GM12891 (cell line): ENCODE measurements at places on chromosomes 6 and 20.

DNA sequence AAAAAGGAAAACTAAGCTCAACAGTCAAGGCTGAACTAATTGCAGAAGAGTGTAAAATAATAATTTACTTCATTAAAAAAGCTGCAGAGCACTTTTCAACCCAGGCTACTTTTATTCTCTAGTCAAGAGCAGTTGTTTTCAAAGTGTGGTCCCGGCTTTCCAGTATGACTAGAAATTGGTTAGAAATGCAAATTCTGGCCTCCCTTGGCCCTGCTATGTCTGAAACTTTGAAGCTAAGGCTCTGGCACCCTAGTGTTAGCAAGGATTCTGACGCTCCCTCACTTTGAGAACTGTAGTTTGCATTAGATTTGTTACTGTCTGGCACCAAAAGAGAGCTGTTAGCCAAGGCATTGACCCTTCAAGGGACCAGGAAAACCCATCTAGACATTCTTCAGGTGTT lies 9.5 kb upstream of the NXT1 start:
- DNase-seq: no peak

DNA sequence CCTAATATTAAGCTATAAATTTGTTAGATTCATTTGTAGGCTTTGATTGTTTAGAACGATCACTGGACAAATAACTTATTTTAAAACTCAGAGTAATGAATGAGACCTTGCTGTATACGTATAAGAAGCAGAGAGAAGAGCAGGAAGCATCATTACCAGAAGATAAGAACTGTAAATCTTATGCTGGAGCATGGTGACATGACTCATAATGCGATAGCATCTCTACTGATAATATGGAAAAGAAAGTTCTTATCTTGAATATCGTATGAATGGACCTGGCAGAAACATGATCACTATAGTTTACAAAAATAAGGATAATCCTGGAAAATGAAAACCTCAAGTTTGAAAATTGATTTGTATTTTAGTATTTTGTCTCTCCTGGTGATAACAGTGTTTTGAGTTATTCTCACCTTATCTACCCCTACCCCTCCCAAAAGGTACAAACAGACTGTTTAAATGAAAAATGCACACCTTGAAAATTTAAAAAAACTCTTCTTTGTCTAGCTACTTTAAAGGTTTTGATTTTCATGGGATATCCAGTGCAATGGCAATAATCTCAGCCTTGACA lies 2.0 kb upstream of the ZSCAN26 start:
- DNase-seq: no peak

- no peak for DNase-seq
Observed at GRCh38 chr6:138001750-138002349, 105.4 kb downstream of the PERP start.

DNA sequence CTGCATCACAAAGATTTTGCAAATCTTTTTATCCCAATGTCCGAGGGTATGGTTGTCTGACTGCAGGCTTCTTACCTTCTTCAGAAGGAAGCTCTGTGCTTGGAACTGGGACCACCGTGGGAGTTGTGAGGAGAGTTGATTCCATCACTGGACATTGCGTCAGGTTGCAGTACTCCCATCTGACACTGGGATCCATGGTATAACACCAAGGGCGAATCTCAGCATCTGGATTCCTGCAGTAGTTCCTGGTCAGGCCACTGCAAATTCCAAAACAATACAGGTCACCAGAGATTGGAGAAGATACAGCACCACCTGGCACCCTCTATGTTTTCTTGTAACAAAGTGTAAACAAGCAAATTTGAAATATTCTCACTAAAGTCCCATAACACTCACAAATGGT lies 77.7 kb downstream of the LPA start:
- DNase-seq: no peak

- DNase-seq: no peak
Observed at GRCh38 chr6:3719462-3720308, 31.8 kb downstream of the PXDC1 start.

DNA sequence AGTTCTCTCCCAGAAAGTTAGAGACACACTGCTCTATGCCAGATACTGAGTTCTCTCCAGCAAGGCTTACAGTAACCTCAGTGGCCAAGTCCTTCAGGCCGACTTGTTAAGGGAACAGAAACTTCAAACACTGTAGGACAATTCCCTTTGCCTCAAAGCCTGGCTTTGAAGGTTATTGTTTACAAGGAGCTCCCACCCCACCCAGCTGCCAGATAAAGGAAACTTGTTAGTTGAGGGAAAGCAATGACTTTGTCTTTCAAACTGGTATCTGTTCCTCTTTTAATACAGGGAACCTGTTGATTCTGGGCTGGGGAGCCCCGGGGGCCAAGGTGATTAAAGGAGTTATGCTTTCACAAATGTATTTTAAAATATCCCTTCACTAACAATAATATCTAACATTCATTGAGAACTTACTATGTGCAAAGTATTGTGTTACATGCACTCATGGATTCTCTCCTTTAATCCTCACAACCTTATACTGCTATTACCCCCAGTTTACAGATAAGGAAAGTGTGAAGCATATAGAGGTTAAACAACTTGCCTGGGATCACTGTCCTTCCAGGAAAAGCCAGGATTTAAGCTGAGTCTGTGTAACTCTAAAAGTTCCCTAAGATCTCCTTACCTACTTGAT lies 27.6 kb upstream of the CDKN1A start:
- DNase-seq: no peak

- DNase-seq: peak; percentile 62
Observed at GRCh38 chr20:18005170-18005989, 36.6 kb downstream of the MGME1 start.

- DNase-seq: no peak
Observed at GRCh38 chr6:136956590-136957544, 34.8 kb downstream of the SLC35D3 start.

DNA sequence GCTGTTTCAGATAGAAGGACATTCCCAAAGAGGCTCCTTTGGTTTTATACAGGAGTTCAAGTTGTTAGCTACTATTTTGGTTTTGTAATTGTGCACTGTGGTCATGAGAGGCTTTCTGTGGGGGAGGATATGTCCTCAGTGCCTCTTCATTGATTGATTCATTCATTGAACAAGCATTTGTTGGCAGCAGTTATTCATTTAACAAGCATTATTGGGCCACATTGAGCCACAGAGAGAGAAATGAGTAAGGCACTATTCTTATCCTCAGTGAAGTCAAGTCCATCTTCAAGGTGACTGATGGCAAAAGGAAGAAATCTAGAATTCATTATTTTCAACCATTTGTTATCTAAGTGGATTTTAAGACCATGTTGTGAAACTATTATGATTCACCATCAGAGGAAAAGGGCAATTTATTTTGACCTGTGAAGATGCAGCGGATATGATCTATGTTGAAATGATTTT lies 697.2 kb upstream of the CITED2 start:
- DNase-seq: no peak

DNA sequence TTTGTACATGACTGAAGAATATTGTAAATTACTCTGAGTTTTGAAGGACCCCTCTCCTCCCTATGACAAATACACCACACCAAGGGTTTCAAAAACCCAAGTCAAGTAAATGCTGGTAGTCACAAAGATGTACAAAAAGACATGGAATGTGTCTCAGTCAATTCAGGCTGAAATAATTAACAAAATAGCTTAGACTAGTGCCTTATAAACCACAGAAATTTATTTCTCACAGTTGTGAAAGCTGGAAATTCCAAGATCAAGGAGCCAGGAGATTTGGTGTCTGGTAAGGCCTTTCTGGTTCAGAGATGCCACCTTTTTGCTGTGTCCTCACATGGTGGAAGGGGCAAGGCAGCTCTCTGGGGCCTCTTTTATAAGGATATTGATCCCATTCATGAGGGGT lies 202.3 kb upstream of the RIN2 start:
- DNase-seq: no peak

DNA sequence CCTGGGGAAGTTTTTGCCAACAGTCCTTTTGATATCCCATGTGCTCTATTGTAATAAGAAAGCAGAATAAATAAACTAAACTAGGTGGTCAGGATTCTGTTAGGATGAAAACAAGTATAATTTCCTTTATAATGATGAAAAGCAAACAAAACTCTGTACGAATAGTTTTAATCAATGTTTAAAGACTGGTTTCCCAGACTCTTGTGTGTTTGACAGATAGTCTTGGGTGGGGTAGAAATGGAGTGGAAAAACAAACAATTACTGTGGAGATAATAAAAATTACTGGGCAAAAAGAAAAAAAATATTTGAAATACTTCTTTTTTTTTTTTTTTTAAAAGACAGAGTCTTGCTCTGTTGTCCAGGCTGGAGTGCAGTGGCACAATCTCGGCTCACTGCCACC lies 152.1 kb upstream of the FLRT3 start:
- no peak for DNase-seq

- DNase-seq: no peak
Observed at GRCh38 chr6:22716721-22717120, 147.4 kb downstream of the HDGFL1 start.
